ENCODE measurements at places on chromosomes 4 and X.

GRCh38 chr4:18100657-18101056 is 79.1 kb upstream of the LCORL start:
- no peak for DNase-seq

- peak; percentile 10 for DNase-seq
Measured at GRCh38 chr4:109648266-109648996, 54.8 kb downstream of the CASP6 start.

DNA sequence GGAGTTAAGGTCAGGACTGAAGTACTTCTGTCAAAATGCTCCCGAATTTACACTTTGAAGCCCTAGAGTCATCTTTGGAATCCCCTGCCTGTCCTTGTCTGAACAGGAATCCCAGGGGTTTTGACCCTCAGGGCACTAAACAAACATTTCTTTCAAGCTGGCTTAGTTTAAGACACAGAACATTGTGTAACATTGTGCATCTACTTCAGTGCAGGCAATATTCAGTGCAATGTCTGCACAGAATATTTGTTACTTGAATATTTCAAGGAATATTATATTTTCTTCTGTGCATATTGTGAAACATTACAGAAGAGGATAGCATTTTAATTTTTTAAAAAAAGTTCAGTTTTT is 763.4 kb downstream of the PCDH18 start:
- DNase-seq = no peak

GRCh38 chr4:51849430-51849829 is 6.5 kb downstream of the DCUN1D4 start:
- DNase-seq = no peak

- DNase-seq = peak; percentile 48
Measured at GRCh38 chr4:31089815-31090214, 369.6 kb downstream of the PCDH7 start.

DNA sequence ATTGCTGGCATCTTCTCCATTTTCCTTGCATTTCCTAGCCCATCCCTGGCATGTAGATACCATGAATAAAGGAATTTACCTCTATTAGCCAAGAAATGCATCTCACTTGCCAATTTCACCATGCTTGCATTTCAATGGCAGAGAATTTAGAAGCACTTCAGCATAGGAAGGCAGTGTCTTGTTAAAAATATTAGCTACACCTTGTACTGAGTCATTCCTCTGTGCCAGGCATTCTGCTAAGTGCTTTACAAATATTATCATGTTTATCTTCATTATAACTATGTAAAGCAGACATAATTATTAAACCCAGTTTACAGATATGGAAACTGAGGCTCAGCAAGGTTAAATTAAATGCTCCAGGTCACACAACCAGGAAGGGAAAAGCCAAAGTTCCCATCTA is 138.2 kb downstream of the NPNT start:
- DNase-seq = no peak

DNA sequence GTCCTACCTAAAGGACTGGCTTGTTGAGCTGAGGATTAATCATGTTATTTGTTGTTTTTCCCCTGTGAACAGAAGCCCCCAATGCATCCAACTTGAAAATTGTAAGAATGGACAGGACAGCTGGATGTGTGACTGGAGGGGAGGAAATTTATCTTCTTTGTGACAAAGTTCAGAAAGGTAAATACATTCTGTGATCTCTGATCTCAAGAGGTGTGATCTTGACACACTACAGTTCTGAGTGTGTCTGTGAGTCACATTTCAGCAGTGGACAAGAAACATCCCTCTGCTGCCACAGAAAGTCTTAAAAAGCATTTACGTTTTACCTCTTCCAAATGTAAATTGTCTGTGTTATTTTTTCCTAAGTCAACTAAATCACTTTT is 79.3 kb downstream of the NFKB1 start:
- DNase-seq = no peak

DNA sequence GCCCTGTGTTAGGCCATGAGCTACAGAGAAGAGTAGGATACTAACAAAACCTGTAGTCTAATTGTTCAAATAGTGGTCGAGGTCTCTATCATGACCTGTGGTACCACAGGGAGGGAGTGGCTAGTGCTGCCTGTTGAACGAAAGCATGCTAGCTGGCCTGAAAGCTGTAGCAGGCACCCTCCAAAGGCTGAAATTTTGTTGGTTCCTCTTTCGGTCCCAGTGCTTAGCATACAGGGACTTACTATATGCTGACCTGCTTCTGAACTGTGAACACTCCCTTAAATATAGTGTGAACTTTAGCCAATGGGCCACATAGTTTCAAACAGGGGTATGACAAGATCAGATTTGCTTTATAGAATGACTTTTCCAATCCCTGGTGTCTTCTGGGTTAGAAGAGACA is 113.4 kb downstream of the PJA1 start:
- DNase-seq = no peak

- no peak for DNase-seq
Measured at GRCh38 chr4:1740021-1740545, 18.8 kb downstream of the TACC3 start.

DNA sequence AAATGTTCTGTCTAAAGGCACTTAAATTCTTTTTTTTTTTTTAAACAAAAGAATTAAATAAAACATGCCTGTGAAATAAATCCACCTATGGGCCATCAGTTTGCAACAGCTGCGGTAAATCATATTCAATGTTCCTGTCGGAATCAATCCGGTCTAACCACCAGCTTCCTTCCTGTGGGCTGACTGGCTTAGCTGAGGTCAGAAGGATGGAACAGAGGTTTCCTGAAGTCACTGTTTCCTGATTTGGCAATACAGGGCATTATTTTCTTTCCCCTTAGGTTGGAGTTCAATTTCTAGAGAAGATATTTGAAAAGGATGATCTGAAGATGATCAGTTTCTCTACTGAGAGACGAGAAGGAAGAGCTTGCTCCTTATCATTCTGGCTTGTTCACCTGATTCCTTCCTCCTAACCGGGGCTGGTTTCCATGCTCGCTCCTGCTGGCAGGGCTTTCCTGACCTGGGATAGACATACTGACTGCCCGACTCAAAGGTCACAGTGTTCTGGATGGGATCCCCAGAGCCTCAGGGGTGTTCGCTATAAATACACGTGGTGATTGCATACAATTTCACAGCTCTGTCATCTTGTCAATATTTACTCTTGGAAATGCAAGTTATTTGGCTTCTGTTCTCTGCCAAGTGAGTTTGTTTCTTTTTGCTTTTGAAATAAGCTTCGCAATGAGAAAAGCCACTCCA is 21.7 kb downstream of the PDLIM3 start:
- DNase-seq = no peak

DNA sequence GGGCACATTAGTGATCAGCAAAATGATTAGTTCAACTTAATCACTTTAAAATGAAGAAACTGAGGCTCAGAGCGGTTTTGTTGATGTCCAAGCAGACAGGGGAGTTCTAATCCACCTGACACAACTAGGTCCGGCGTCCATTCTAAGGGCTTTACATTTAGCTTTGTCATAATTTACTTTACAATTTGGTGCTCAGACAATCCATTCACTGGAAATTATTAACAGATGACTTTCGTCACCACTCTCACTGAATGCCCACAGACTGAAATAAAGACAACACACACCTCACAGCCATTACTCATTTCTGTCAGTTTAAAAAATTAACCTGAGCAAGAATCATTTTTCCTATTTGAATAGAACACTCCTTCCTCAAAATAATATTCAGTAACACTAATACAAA is 10.8 kb downstream of the NR3C2 start:
- no peak for DNase-seq

- peak; percentile 24 for DNase-seq
Measured at GRCh38 chrX:24167719-24168472, 18.4 kb downstream of the ZFX start.

- no peak for DNase-seq
Measured at GRCh38 chr4:69124941-69125340, 28.7 kb downstream of the UGT2B7 start.

GRCh38 chr4:184763150-184763780 is 29.4 kb upstream of the CENPU start:
- no peak for DNase-seq

GRCh38 chr4:127978930-127979329 is 13.7 kb downstream of the ABHD18 start:
- no peak for DNase-seq

GRCh38 chr4:10151182-10151581 is 34.6 kb upstream of the WDR1 start:
- no peak for DNase-seq

DNA sequence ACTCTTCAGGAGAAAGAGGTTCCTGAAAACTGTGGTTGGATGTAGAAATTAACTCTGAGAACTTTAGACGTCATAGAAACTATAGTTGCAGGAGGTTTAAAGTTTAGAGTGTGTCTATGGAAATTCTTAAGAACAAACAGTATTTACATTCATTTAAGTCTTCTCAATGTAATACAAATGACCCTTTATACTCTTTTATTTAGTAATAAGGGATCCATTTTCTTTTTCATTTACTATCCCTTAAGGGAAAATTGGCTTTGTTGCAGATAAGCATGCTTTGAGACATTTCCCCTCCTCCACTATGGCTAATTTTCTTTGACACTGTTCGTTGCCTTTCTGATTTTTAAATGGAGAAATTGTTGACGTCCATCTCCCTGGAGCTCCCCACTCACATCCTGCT is 96.4 kb downstream of the POLA1 start:
- no peak for DNase-seq

DNA sequence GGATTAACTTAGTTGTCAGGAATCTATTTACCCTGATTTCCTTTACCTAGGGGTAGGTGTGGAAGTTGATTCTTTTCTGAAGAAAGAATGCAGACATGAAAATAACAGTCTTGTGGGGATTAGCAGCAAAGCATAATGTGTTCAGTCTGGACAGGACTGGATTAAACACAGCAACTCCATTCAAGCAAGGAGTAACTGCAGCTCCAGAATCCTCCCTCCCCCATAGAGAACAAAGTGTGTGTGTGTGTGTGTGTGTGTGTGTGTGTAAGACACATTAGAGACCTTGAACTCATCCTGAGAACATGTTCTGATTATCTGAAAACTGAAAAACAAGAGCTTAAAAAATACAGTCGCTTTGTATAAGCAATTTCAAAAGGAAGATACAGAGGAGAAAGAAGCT is 9.3 kb downstream of the C4orf54 start:
- no peak for DNase-seq
